Left colon (tissue), 2 donors: ENCODE measurements at places on chromosomes 2 and 18. TPM values are rescaled to one million over a fixed set of nuclear protein-coding genes. Genes with fewer than 3 reads are reported as not detected.

GRB14 gene
- total RNA-seq: 1.2 TPM

GLI2 gene
- 4.0 TPM for total RNA-seq

MREG gene
- total RNA-seq: 8.9 TPM

VAMP8 gene
- 268 TPM for total RNA-seq

TNS1 gene
- 27.8 TPM for total RNA-seq

PAIP2B gene
- total RNA-seq: 4.7 TPM
